Cortex of kidney (tissue), 1 donor: ENCODE measurements at places on chromosomes 12 and 14.

- DNase-seq, result no peak
These were observed 58.6 kb downstream of the SLC38A1 start for GRCh38 chr12:46209914-46210872.

DNA sequence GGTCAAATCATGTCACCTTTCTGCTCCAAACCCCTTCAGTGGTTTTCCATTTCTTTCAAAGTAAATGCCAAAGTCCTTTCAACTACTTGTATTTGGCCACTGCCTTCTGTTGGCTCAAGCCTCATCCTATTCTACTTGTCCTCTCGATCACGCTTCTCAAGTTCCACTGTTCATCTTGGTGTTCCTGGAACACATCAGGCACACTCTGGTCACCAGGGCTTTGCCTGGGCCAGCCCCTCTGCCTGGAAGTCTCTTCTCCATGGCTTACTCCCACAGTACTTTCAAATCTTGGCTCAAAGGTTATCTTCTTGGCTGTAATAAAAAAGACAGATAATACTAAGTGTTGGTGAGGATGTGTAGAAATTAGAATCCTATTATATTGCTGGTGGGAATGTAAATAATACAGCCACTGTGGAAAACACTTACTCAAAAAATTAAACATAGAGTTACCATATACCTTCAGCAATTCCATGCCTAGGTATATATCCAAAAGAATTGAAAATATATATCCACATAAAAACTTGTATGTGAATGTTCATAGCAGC, 17.3 kb upstream of the PPFIBP1 start:
- DNase-seq, result no peak

GRCh38 chr14:92529903-92530302, 16.3 kb downstream of the RIN3 start:
- DNase-seq, result no peak

DNA sequence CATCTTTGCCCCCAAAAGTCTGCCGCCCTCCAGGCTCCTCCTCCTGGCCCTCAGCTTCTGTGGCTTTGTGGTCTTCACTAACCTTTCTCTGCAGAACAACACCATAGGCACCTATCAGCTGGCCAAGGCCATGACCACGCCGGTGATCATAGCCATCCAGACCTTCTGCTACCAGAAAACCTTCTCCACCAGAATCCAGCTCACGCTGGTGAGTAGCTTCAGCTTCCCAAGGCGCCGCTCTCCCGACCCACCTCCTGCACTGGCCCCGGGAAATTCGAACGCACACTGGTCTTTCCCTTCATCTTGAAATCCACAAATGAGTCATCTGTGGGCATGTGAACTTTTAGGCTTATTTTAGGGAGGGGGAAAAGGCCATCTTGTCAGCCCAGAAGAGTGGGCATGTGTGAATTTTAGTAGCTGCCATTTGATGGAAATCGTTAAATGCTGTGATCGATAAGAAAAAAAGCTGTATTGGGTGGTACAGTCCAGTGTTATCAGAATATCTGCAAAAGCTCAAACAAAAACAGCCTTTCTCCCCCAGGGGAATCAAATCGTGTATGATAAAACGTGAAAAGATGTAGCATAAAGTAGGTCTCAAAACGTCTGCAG, 700 bp downstream of the SLC35E3 start:
- no peak for DNase-seq

- DNase-seq, result no peak
These were observed 111.3 kb downstream of the DYRK2 start for GRCh38 chr12:67759829-67760228.

DNA sequence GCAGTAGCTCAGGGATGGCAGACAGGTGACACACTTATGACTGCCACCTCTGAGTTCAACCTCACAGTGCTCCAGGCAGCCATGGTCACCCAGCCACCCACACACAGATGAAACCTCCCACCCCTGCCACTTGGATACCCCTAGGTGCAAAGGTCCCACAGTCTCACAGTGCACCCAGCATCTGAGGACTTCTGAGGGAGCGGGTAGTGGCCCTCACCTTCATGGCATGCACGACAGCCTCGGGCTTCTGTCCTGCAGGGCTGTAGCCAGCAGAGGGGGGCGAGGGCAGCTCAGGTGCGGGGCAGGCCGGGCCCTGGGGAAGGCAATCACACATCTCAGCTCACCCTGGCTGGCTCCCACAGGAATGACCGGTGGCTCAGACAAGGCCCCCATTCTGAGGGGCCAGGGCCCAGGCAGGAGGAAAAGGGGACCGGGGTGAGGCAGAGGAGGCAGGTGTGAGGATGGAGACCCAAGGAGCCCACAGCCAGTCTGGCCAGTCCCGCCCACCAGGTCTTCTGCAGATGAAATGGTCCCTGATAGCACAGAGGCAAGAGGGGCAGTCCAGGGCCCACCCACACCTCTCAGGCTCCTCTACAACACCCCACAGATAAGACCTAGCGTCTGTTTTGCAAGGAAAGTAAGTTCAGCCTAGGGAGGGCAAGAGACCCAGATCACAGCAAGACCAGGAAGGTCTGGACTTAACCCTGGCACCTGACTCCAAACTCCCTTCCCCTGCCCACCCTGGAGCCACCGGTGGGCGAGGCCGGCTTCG, 35.8 kb downstream of the CCNK start:
- no peak for DNase-seq

- DNase-seq, result no peak
These were observed 19.7 kb upstream of the IFT81 start for GRCh38 chr12:110104188-110105094.
